ENCODE measurements at places on chromosomes 2 and 18.

DNA sequence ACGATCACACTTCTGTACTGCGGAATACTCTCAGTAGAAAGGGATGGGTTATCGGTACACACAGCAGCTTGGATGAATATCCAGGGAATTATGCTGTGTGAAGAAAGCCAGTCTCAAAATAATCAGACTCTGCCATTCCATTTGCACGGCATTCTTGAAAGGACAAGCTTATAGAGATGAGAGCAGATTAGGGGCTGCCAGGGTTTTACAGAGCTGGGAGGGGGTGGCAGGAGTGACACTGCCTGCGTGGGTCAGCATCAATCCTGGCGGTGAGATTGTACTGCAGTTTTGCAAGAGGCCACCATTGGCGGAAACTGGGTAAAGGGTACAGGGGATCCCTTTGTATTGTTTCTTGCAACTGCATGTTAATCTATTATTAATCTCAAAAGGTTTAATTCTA, 16.6 kb downstream of the KCNG2 start:
- DNase-seq = no peak

DNA sequence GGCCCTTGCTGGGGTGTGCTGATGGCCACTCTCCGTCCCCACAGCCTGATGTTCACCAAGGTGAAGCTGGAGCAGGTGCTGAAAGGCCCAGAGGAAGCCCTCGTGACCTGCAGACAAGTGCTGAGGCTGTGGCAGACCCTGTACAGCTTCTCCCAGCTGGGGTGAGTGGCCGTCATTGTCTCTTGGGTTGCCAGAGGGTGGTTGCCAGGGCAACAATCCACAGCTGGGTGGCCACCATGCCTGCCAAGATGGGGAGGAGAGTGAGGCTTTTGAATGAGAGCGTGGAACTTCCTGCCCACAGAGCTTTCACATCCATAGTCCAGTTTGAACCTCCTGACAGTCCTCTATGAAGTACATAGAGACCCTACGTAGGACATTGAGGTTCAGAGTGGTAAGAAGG, 108.8 kb downstream of the STPG4 start:
- DNase-seq = no peak

DNA sequence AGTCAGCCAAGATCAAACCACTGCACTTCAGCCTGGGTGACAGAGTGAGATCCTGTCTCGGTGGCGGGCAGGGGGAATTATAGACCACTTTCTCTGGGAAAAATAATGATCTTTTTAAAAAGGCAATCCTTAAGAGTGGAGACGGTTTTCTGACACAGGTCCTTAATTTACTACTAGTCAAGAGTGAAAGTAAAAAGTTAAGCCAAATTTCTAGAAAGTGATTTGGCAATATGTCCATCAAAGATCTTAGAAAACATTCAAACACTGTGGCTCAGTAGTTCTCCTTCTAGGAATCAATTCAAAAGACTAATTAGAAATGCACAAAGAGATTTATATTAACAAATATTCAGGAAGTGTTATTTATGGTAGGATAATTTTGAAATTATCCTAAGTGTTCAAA, 148.5 kb upstream of the DNMT3A start:
- DNase-seq = no peak

DNA sequence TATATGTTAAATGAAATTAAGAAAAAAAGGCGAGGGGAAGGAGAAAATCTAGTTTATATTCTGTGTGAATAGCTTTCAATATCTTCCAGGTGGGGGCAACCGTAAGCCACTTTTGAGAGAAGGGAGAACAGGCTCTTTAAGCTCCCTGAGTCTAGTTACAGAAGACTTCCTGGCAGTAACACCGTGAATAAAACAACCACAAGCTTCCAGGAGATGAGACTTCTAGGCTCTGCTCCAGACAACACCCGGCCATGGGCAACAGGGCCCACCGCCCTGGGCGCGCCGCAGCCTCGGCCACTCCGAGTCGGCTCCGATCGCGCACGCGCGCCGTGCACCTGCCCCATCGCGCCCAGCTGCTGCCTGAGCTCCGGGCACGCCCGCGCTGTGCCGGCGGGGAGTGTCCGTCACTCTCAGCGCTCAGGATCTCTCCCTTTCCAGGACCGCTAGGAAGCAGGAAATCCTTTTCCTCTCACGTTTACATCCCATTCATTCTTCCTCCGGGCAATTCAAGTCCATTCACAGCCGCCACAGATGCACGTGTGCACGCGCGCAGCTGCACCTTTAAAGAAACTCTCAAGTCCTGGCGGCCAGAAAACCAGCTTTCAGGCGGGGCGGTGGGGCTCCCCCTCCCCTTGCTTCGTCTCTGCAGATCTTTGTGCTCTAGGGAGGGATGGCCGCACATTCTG, 19.4 kb upstream of the PAX3 start:
- peak; percentile 42 for DNase-seq

DNA sequence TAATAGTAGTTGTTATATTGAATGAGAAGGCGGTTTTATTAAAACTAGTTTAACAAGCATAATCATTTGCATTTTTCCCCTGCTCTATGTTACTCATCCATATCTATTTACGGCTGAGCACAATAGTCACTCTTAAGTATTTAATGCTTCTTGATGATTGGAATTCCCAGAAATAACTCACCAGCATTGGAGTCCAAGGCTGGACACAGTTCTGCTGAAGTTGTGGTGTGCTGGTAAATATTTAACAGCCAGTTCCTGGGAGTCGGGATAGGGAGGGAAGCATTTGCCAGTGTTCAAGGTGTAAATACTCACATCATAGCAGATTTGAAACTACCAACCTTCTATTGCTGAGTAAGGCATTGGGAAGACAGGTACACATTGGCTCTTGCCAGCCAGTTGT, 315.1 kb downstream of the MTX2 start:
- DNase-seq = no peak

DNA sequence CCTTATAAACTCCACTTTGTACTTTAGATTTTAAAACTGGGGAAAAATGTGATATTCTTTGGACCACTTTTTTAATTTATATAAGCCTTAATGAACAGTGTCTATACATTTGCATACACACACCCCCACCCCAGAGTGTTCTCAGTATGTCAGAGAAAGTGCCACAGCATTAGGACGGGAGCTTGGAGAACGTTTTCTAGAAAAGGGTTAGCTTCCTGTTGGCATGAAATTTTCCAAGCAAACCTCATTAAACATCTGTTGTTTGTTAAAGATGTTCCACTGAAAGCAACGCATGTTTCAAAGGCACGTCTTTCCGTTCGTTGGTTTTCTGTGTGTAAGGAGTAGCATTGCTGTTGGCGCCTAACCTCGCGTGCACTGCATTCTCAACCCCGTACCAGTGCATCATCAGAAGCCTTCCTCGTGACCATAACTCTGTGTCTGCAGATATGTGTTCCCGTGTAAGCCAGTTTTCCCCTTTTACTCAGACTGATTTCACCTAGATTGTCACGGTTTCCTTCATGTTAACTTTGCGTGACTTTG, 228.5 kb downstream of the ALPK2 start:
- no peak for DNase-seq

GRCh38 chr18:54856105-54856646, 27.9 kb downstream of the RAB27B start:
- no peak for DNase-seq

DNA sequence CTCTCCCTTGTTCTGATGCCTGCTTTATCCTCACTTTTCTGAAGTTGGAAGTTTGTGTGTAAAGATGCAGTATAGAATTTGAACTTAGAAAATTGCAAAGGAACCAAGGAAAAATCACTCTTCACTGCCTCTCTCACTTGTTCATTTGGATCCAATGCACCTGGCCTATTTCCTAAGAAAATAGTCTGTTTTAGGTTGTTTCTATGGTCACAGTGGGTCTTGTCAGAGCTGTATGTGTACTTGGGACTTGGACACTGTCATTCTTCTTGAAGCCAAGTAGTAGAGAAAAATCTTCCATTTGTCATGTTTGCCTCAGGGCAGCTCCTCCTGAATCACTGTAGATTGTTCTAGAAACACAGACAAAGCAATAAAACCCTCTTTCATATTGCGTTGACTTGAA, 80.3 kb upstream of the SESTD1 start:
- no peak for DNase-seq

DNA sequence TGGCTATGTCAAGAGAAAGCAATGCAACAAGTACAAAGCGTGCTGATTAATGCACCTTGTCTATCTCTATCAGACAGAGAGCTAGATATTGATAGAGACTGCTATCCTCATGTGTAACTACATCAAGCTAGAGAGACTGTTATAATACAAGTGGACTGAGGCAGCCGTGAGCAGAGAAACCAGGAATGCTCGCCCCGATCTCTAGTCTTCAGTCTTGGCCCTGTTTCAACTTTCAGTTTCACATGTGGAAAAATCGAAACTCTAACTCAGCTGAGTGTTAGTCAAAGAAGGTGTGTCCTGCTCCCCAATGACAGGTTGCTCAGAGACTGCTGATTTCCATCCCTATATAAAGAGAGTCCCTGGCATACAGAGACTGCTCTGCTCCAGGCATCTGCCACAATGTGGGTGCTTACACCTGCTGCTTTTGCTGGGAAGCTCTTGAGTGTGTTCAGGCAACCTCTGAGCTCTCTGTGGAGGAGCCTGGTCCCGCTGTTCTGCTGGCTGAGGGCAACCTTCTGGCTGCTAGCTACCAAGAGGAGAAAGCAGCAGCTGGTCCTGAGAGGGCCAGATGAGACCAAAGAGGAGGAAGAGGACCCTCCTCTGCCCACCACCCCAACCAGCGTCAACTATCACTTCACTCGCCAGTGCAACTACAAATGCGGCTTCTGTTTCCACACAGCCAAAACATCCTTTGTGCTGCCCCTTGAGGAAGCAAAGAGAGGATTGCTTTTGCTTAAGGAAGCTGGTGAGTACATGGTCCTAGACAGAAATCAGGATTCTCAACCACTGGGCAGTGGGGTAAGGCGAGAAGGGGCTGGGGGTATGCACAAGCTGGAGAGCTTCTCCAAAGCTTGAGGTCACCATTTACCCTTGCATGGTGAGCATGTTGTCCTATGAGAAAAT, at the start of gene RSAD2:
TSS of gene RSAD2 (plus strand) at position 376 of the 903 bp plus-strand sequence. CDS start at position 400, 24 bp downstream.
- DNase-seq = peak; percentile 52

DNA sequence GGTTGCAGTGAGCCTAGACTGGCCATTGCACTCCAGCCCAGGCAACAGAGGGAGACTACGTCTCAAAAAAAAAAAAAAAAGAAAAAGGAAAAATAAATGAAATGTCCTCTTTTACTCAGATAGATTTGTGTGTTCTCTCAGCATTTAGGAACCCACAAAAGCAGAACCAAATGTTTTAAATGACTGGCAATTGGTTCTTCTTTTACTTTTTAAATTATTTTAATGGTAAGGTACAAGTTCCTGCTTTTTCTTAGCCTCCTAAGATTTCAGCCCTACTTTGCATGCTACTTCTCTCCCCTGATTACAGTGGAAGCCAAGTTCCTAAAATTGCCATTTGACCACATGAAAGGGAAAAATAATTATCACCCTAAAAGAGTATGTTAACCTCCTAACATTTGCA, 23.5 kb downstream of the SRSF7 start:
- no peak for DNase-seq

DNA sequence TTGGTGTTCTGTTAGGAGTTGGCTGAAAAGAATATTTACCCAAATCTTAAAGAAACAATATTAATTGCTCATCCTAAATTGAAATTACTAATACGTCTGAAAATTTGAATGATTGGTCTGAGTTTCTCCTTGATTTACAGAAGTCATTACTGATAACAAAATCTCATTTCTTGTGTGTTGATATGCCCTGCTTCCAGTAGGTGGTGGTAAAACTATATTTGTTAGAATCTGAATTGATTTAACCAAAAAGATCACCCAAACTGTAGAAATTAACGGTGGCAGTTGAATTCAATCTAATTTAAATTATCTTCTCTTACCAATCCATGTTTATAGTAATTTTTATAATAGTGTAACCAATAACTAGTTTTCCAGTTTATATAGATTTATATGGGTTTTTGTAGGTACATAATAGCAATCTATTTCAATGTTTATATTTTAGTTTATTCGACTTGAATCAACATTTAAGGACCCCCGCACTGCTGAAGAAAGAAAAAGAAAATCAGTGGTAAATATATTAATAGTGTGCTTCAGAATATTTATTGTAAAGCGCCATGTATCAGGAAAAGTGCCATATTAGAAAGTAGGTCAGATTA, 38.3 kb downstream of the PAPOLG start:
- no peak for DNase-seq

- DNase-seq = no peak
Measured at GRCh38 chr2:136219963-136220362, 102.0 kb upstream of the CXCR4 start.

GRCh38 chr2:226117510-226118065, 682.0 kb downstream of the IRS1 start:
- DNase-seq = no peak

GRCh38 chr2:39107156-39107555, 13.7 kb downstream of the SOS1 start:
- DNase-seq = no peak

DNA sequence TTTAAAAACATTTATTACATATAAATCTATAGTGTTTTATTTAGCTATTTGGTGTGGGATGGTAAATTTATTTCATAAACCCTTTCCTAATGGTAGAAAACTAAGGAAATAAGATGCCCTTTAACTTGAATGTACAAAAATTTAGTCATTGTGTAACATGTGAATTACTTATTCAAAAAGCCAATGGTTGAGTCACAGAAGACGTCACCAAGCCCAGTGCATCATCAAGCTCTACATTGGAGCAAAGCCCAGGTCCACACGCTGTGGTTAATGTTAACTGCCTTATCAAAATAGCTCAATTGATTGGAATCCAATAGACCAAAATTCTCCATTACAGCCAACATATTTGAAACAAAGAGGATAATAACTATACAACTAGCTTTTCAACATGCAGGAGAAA, 145.5 kb upstream of the LYPD1 start:
- DNase-seq = no peak

- no peak for DNase-seq
Measured at GRCh38 chr18:3593381-3593903, 143.5 kb downstream of the TGIF1 start.

GRCh38 chr2:127577208-127577475, 41.7 kb downstream of the MYO7B start:
- DNase-seq = no peak

GRCh38 chr2:118061135-118061955, 26.9 kb upstream of the INSIG2 start:
- no peak for DNase-seq

DNA sequence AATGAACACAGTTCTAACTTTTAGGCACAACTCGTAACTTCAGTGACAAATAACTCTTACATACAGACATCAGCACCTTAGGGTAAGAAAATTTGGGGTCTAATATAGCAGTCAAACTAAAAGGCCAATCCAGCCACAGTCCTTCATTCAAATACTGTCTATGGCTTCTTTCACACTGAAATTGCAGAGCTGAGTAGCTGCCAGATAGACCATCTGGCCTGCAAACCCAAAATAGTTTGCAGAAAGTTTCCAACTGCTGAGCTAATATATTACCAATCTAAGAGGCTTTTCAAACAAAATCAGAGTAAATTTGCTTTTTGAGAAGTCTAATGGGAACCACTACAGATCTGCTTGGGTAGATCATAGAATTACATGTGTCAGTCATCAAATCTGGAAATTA, 183.4 kb downstream of the GALR1 start:
- DNase-seq = no peak

- DNase-seq = no peak
Measured at GRCh38 chr2:120912101-120912985, 176.7 kb downstream of the GLI2 start.

GRCh38 chr2:98346311-98347236, at the start of gene CNGA3:
Gene CNGA3, plus strand, starts transcription at chr2:98346456. Its CDS starts 23,520 bp downstream, at chr2:98369976.
- no peak for DNase-seq

GRCh38 chr2:64865831-64866345, 123.3 kb upstream of the SLC1A4 start:
- no peak for DNase-seq

Data from NCI-H187 (cell line).